ENCODE measurements at places on chromosomes 3 and 15.
A peak's percentile ranks its signal among the peaks of the same experiment; 100 is the strongest.

DNA sequence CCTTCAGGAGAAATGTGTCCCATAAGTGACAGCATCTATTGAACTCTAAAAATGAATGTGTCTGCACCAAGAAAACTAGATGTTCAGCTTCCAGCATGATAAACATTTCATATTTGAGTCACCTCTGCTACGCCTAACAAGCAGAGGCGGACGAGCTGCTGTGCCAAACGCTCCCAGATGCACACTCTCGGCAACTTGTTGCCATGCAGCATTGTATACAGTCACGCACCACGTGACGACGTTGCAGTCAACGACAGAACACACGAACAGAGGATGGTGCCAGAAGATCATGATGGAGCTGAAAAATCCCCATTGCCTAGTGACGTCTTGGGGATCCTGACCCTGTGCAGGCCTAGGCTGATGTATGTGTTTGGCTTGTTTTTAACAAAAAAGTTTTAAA, 137.5 kb downstream of the XXYLT1 start:
- peak; percentile 38 for DNase-seq

GRCh38 chr15:61750271-61751084, 309.8 kb downstream of the VPS13C start:
- DNase-seq: no peak

DNA sequence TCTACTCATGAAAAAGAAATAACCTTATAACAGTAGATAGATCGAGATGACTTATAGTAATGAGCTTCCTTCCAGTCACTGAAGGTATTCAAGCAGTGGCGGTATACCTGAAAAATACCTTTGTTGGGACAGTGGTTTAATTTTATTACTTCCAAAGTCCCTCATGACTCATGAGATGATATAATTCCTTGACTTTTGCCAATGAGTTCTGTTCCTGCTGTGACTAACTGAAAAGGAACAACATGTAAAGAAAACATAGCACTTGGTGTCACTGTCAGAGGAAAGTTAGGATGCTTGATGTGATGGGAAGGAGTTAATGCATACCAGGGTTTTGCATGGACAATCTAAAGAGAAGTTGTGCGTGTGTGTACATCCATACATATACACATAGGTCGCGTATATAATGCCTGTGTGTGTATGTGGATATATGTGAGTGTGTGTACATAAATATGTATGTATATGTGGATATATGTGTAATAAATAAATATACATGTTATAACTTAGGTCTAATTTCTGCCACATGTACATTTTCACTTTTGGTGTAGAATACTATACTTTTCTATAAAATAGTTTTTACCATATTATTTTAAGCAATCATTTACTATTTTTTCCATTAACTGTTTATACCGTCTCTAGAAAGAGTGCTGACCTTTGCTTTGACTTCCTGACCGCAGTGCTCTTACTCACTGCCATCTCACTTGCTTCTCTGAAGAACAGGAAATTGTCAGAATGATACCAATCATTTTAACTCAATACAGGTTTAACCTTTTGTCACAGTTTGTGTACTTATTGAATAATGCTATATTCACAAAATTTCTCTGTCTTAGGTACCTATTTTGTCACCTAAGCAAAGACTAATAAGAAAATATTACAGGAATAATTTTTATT, 12.6 kb upstream of the PAK2 start:
- no peak for DNase-seq

DNA sequence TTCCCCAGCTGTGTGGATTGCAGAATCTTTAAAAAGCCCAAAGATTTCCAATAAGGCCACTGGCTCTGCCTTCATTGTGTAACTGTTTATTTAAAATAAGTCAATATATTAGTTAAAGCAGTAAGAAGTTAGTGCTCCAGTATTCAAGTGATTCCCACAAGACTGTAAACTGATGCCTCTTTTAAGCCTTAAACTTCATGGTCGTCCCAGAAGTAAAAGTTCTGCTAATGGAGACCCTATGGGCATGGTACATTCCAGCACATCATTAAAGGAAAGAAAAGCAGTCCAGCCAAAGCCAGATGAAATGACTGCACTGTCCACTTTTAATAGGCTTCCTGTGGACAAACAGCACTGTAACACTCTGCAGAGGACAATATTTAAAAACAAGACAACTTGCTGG, 512.6 kb downstream of the MECOM start:
- no peak for DNase-seq

DNA sequence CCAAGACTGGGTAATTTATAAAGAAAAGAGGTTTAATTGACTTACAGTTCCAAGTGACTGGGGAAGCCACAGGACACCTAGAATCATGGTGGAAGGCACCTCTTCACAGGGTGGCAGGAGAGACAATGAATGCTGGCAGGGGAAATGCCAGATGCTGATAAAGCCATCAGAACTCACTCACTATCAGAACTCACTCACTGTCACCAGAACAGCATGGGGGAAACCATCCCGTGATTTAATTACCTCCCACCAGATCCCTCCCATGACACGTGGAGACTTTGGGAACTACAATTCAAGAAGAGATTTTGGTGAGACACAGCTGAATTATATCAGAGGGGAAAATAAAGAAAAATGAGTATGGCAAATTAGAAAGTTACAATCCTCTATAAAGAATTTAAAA, 310.9 kb downstream of the BCHE start:
- no peak for DNase-seq

- peak; percentile 19 for DNase-seq
Measured at GRCh38 chr3:37163262-37164015, 10.9 kb downstream of the LRRFIP2 start.

DNA sequence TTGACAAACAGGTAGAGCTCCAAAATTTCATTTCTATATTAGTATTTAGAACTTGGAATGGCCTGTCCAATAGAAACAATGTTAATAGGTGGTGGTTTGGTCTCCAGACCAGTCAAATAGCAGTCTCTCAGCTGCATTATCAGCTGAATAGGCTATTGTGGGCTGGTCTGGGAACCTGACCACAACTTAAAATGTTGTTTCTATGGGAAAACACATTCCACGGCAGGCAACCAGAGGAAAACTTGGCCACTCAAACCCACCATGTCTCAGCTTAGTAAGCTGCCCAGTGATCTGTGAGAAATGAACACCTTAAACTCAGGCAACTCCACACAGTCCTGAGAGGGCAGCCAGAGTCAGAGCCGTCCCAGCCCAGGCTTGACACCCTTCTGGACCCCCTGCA, 20.4 kb downstream of the FBN1 start:
- DNase-seq: no peak

GRCh38 chr3:139519998-139520737, 19.4 kb downstream of the RBP1 start:
- DNase-seq: no peak

DNA sequence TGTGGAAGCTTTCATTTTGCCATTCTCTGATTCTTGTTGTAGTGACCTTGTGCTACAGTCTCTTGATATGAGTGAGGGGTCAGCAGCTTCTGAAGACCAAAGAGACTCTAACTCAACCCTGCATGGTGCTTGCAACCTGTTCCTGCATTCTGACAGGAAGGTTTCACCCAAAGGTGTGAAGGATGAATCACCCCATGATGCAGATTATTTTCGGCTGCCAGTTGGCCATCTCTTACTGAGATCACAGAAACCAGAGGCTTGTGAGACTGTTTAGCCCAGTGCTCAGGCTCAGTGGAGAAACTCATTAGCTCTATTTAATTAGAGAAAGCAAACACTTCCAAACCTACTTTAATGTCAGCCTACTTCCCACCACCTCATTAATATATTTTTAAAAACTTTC, 29.2 kb upstream of the TPRG1 start:
- DNase-seq: peak; percentile 11

GRCh38 chr15:78003539-78004008, 73.9 kb downstream of the TBC1D2B start:
- DNase-seq: no peak

DNA sequence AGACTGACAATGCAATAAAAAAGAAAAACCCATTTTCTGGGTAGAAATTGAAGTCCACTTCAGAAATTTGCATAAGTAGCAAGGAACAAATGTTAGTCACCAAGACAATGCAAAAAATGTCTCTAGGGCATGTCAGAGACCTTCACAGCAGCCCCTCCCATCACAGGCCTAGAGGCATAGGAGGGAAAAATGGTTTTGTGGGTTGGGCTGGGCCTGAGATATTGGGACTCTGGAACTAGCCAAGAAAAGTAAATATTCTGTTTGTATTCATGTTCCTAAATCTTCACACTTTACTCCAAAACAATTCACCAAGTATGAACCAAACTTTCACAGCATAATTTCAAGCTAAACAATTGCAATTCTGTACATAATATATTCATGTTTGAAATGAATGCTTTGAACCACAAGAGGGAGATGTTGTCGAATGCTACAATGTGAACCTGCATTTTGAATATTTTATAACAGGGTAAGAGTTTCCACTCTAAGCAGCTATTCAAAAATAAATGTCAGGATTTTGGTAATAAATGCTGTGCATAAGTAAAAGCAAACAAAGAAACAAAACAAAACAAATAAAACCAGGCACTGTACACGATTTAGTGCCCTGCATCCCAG, 429.2 kb downstream of the OTOL1 start:
- DNase-seq: no peak

DNA sequence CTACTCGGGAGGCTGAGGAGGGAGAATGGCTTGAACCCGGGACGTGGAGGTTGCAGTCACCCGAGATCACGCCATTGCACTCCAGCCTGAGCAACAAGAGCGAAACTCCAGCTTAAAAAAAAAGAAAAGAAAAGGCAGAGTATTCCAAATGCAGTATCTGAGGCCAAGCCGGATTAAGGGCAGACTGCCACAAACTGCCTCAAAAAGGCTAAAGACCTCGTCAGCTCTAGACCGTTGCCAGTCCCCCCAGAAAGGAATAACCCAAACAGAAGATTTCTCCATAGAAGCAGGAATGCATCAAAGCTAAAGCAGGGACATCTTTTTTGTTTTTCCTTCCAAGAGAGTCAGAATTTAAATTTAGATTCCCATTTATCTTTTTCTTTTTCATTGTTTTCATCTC, 72.9 kb downstream of the TM4SF4 start:
- no peak for DNase-seq

DNA sequence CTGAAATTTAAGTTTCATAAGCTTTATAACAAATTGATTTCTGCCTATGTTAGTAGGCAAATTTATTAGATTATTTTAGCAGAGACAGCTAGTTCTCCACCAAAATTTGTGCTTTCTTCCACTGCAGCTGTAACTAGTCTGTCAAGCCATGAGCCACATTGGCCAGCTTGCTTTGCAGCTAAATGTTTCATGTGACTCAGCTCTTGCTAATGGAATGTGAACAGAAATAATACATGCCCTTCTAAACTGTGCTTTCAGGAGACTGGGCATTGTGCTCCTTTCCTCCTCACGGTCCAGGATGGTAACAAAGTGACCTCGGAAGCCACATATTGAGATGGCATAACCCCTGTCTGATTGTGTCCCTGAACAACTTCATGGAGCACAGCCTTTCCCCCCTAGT, 51.3 kb upstream of the KPNA4 start:
- no peak for DNase-seq

GRCh38 chr15:62953021-62953420, 89.5 kb upstream of the TPM1 start:
- DNase-seq: no peak

GRCh38 chr3:38653685-38654537, 4.4 kb upstream of the SCN5A start:
- no peak for DNase-seq

- DNase-seq: peak; percentile 28
Measured at GRCh38 chr3:169771497-169772304, 1.5 kb upstream of the MYNN start.

DNA sequence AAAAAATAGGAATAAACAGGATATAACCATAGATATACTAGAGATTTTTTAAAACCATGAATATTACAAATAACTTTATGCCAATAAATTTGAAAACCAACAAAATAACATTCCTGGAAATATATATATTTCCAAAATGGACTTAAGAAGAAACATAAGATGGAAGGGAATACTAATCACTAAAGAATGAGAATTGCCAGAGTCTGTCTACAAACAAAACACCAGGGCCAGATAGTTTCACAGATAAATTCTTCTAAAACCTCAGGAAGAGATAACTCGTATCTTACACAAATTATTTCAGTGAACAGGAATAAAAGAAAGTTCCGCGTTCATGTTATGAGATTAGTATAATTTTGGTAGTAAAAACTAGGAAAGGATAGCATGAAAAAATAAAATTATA, 107.3 kb downstream of the HERC1 start:
- DNase-seq: no peak

- DNase-seq: no peak
Measured at GRCh38 chr3:186691676-186692075, 25.5 kb upstream of the KNG1 start.

DNA sequence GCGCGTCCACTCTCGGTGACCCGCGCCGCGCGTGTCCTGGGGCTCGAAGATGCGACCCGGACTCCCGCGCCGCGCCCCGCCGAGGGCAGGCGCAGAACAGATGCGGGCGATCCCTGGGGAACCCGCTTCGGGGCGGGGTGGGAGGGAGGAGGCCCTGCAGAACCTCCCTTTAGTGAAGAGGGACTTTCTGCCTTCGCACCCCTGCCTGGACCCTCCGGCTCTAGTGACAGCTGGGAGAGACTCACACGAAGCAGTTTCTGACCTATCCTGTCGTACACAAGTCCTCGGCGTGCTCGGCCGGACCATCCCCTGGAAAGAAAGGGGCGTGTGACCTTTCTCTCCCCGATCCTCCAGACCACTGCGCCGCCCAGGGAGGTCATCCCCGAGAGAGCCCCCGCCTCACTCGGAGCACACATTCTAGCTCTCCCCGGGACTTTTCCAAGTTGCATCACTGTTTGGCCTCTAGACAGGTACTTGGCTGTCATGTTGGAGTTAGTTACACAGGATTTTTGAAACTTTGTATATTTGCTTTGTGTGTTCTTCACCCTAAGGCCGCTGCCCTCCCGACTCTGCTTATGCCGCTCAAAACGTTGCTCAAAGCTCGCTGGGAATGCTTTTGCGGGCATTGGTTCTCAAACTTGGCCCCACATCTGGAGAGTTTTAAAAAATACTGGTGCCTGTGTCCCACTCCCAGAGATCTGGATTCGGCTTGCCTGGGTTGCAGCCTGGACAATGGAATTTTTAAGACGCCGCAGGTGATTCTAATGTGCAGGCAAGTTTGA, 582 bp downstream of the CGNL1 start:
- DNase-seq: no peak

DNA sequence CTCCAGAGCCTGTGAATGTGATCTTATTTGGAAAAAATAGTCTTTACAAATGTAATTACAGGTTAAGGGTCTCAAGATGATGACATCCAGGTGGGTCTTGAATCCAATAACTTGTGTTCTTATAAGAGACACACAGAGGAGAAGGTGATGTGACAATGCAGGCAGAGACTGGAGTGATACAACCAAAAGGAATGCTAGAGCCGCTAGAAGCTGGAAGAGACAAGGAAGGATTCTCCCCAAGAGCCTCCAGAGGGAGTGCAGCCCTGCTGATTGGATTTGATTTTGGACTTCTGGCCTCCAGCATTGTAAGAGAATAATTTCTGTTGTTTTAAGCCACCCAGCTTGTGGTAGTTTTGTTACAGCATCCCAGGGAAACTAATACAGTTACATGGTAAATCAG, 9.7 kb downstream of the MYH15 start:
- DNase-seq: no peak

- DNase-seq: no peak
Measured at GRCh38 chr15:77057685-77058084, 13.2 kb downstream of the TSPAN3 start.

GRCh38 chr3:137761563-137762503, 2.3 kb upstream of the SOX14 start:
- no peak for DNase-seq

GRCh38 chr3:141491081-141491480, 4.3 kb downstream of the RASA2 start:
- no peak for DNase-seq

All from stimulated activated CD4-positive, alpha-beta T cell treated with anti-CD3 and anti-CD28 coated beads, Interleukin-15, amount 100 ng/mL, for 48 hours (primary cell).